Fibroblast of villous mesenchyme (primary cell): ENCODE measurements at places on chromosomes 3 and 15.

DNA sequence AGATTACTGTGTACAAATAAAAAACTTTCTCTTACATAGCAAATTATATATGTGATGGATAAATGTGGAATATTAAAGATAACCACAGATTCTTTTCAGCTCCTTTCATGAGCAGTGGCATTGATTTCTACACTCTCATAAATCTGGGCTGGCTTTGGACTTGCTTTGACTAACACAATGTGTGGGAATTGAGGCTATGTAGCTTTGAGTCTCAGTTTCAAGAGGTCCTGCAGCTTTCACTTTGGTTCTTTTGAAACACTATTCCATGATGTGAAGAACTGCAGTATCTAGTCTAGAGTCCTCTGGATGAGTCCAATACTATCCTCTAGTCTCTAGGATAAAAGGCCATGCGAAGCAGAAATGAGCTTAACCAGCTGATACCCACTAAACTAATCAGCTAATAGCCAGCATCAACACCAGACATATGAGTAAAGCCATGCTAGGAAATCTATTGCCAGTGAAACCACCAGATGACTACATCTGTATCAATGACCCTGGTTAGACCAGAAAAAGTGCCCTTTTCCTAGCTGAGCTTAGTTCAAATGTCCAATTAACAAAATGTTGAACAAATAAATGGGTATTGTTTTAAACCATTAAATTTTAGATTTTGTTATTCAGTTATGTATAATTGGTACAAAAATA is 274.9 kb upstream of the ZPLD1 start:
- no peak for DNase-seq

GRCh38 chr3:10459954-10460754 is 45.2 kb downstream of the ATP2B2 start:
- peak; percentile 74 for DNase-seq

DNA sequence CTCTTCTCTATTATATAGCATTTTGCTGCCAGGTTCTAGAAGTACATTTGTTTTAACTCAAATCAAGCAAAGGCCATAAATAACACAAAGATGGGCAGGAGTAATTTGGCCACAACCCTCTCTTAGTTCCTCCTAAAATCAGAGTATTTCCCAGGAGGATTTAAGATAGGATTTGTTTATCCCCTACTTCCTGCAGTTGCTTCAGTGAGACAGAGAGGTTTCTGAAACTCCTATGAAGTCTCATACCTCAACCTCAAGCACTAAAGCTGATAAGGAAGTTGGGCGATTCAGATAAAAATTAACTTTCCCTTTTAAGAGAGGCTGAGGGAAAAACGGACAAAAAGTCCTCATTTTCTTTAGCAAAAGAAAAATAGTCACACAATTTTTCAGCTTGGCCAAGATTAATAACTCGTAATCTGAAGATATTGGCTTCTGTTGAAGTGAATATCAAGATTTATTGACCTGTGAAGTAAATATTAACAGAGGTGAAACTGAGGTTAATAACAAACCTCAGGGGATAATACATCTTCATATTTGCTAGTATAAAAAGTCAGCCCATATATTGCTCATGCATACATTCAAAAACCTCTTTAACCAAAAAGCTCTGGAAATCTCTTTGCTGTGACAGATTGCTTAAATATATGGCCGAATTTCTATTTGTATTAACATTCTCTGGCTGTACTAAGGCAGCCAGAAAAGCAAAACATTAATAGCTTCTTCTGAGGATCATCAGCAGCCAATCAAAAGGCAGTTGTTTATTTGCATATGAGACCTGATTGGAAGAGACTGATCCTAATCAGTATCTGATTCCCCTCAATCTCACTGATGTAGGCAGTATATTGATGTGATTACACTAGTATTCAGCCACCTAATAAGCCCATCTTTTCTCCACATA is 90.6 kb upstream of the GADL1 start:
- peak; percentile 6 for DNase-seq

- no peak for DNase-seq
Measured at GRCh38 chr3:133945381-133946095, 49.9 kb upstream of the RAB6B start.

- no peak for DNase-seq
Measured at GRCh38 chr15:74511583-74511982, 29.4 kb upstream of the ARID3B start.

- no peak for DNase-seq
Measured at GRCh38 chr15:34018021-34018645, 20.9 kb downstream of the AVEN start.

DNA sequence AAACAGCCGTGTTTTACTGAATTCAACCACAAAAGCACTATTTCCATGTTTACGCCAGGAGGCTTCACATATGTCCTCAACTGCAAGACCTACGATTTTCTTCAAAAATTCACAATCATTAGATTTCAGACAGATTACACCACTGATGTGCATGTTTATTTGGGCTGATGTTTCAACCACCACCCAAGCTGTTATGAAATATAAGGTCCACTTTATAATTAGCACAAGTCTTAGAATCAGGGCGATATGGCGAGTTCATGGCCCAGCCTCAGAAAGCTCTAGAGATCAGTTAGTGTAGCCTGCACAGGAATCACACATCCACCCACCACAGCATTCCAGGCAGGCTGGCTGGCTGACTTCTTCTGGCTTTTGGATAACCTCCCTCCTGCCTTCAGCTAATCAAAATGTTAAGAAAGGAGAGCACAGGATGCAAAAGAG is 15.4 kb downstream of the SH3BP5 start:
- DNase-seq = no peak

DNA sequence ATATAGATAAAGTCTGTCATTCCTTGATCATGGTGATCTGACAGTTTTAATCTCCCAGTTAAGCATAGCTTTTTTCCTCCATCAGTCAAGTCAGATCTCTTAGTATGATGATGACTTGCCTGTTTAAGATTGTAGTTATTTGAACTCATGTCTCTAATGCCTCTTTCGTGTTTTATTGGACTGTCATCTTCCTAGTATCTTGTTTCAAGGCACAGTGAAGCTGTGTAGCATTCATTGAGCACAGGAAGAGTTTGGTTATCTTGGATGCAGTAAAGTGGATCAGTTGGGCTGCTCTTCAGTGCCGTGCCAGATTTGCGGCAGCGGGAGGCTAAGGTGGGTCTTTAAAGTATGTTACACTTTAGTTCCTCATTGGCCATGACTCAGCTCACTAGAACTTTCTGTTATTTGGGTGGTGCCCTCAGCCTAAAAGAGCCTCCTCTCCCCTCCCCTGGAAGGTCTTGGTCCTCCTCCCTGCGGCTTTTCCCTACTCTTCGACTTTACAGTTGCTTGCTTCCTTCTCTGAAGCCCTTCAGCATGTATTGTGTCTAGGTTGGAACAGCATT is 45.7 kb upstream of the SKOR1 start:
- DNase-seq = no peak

GRCh38 chr3:25096536-25096935 is 331.5 kb upstream of the RARB start:
- DNase-seq = no peak
